ENCODE measurements at places on chromosomes 16 and 17. TPM values are rescaled to one million over a fixed set of nuclear protein-coding genes. Genes with fewer than 3 reads are reported as not detected.

DNA sequence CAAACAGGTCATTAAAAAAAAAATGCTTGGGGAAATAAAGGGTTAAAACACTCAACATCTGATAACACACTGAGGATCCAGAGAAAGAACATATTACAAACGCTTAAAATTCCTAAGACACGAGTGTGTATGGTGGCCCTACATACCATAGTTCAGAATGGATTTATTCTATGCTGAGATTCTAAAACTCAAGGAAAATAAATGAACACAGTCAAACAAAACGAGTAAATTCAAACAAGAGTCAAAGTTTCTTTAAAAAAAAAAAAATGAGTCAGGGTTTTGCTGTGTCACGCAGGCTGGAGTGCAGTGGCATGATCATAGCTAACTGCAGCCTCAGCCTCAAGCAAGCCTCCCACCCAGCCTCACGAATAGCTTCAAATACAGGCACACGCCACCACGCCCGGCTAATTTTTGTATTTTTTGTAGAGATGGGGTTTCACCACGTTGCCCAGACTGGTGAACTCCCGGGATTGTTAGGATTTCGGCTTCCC is 17.4 kb downstream of the CRK start:
- DNase-seq: peak; percentile 67

- no peak for DNase-seq
Observed at GRCh38 chr17:80656590-80656989, 112.0 kb downstream of the RPTOR start.

DNA sequence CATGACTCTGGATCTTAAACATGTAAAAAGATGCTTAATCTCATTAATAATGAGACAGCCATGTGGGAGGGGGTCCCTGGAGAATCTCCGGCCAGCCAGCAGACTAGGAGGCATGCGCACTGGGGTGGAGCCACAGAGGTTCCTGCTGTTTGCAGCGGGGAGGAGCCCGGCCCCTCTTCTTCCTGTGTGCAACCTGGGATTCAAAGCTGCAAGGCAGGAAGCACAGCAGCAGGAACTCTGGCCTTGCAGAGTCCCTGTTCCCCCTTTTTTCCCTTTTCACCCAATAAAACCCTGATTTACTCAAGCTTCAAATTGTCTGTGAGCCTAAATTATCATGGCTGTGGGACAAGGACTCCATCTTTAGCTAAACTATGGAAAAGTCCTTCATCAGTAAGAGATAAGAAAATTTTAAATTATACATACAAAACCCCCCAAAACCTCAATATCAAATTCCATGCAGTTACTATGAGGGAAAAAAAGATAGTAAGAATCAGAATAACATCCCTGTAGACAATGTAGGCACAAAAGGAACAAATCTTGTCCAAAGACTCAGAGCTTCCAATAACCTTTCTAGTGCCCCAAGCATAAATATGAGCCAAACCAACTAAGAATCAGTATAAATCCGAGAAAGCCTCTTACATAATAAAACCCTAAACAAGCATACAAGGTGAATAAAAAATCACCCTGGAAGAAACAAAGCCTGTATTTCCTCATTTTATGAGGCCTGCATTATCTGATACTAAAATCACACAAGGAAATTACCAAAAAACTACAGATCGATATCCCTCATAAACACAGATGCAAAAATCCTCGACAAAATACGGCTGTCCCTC is 12.1 kb downstream of the CFDP1 start:
- no peak for DNase-seq

DNA sequence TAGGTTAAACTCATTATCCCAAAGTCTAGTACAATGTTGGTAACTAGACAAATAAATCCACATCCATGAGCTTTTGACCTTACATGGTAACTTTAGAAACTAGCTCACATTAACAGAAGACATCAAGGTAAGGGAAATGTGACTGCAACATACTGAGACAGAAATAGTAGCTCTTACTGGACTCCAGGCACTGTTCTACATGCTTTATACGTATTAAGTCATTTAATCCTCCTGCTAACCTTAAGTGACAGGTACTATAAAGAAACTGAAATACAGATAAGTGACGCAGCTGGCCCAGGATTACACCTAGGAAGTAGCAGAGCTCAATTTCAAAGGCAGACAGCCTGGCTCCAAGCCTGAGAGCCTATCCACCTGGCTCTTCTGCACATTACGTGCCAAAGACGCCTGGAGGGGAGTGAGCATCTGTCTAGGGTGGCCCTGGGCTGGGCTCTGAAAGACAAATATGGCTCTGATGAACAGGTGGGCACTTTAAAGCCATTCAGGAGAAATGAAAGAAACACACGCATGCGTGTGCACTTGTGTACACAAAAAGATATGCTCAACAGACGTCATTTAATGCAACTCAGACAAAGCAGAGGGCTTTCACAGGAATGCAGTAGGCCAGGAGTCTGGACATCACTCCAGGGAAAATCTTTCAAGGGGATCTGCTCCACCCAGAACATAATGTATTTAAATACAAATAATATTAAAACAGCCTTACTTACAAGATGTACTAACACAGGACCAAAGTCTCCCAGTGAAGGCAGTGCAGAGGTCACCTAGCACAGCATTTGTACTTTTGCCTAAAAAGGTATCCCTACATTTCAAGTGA is 4.4 kb downstream of the ZC3H7A start:
- no peak for DNase-seq

IQCK gene
- polyA plus RNA-seq: 18.0 TPM

LRRC37A2 gene
- 4.0 TPM for polyA plus RNA-seq
